ENCODE measurements at places on chromosomes 11 and 22.

DNA sequence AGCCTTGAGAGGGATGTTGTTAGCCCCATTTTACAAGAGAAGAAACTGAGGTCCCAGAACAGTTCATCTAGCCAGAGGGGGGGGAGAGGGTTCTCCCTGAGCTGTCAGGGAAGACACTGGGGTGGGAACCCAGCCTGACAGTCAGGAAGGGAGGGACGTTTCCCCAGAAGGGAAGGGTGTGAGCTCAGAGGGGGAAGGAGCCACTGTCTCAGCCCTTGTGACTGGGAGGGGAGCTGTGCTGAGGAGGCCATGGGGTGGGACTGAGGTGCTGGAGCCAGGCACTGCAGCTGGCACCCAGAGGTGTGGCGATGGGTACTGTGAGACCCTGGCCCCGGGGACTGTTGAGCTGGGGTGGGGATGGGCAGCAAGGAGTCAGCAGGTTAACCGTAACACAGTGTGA is 35.7 kb downstream of the DAGLA start:
- DNase-seq: no peak

DNA sequence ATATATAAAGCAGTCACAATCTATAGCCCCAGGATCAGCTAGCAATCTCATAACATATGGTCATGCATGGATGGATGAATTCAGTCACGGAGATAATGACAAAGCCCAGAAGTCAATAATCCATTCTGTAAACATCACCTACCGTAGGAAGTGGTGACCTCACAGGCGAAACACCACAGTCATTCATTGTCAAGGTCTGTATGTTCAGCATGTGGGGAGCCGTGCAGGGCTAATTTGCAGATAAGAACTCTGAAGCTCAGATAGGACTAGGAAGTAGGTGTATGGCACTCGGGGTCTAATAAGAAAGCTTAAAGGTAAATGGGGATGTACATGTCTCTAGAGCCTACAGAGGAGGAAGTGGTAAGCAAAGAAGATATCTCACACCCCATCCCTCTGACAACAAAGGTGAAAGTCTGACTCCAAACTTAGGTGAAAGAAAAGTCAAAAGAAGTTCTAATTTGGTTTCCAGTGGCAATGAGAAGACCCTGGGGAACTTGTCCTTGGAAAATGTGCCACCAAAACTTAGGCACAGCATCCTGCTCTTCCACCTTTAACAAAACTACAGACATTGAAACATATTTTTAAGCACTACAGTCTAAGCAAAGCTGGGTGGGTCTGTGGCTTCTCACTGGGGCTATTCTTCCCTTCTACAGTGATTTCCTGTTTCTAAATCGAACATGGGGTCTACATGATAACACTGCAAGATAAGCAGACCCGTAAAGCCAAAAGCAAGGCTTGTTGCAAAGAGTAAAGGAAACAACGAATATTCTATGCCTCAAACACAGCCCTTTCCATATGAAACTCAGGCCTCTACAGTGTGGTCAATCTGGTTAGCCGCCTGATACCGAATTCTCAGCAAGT is 5.2 kb downstream of the CRTAM start:
- DNase-seq: no peak

DNA sequence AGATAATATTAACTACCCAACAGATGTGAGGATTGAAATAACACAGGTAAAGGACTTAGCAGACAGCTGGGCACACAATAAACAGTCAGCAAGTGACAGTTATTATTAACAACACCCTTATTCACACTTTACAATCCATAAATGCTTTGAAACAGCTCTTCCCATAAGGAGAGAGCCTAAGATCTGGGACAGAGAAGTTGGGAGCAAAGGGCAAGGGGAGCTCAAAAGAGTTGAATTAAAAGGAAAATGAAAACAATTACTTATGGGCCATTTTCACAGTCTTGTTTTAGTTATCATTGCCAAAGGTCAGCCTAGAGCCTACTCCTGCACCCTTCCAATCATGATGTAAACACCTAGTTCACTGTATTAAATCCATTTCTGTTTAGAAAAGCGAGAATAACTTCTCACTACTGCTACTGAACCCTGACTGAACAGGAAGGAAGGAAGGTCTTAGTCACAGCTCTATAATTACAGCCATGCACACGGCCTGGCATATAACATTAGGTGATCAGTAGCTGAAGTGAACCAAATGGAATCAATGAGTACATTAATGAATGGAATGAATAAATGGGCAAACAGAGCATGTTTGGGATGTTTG is 111.3 kb downstream of the PLEKHA7 start:
- DNase-seq: no peak

DNA sequence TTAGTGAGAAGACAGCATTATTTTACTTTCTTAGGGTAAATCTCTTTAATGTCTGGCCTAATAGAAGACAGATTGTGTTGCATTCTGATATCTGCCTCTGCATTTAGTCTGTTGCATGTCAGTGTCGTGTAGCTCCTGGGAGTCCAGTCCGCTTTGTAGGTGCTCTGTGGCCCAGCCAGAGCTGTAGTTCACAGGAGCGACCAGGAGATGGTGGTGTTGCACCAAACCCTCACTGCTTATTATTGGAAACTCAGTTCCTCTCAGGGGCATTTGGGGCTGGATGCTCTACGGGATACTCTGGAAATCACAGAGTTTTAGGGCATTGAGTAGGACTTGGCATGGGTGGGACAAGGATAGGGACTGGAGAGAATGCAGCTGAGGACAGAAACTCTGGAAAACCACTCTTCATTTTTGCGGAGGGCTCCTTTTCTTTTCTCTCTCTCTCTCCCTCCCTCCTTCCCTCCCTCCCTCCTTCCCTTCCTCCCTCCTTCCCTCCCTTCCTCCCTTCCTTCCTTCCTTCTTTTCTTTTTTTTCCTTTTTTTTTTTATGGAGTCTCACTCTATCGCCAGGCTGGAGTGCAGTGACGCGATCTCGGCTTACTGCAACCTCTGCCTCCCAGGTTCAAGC is 21.7 kb downstream of the MIAT start:
- peak; percentile 62 for DNase-seq

- DNase-seq: no peak
Observed at GRCh38 chr11:123195188-123196059, at the start of gene CLMP. TSS of gene CLMP (minus strand) at chr11:123195248. CDS start at chr11:123194940, 308 bp downstream.

- no peak for DNase-seq
Observed at GRCh38 chr11:113075586-113076095, 114.4 kb downstream of the NCAM1 start.
